ENCODE measurements at places on chromosomes 7 and 10. TPM values are rescaled to one million over a fixed set of nuclear protein-coding genes. Genes with fewer than 3 reads are reported as not detected.

DNA sequence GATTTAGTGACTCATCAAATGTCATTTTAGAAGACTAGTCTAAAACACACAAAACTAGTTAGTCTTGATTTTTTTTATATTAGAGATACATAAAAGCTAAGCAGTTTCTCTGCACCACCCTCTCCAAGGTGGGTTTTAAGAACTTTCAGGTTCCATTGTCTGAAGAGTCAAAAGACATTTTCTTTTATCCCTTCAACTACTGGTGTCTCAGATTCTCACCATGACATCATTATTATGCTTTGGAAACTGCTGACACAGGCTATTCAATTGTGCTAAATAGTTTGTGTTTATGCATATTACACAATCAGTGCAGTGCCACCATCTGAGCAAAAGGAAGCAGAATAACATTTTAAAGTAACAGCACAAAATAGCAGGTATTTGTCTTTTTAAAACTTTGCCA, 52.2 kb downstream of the IGF2BP3 start:
- no peak for DNase-seq

Gene TFR2
- total RNA-seq: 2.4 TPM

Gene HECW1
- total RNA-seq: 4.1 TPM

- DNase-seq: no peak
Observed at GRCh38 chr7:11841657-11842056, 9.7 kb upstream of the THSD7A start.

- no peak for DNase-seq
Observed at GRCh38 chr10:2876032-2876431, 191.3 kb upstream of the PFKP start.

- no peak for DNase-seq
Observed at GRCh38 chr10:31037749-31038148, 6.1 kb upstream of the ZNF438 start.

Gene SPDYE18
- total RNA-seq: not detected

- no peak for DNase-seq
Observed at GRCh38 chr10:57593983-57594573, 673.6 kb downstream of the IPMK start.

Gene SERPINE1
- 152 TPM for total RNA-seq

- no peak for DNase-seq
Observed at GRCh38 chr7:75573477-75574019, 81.4 kb downstream of the SPDYE5 start.

Gene TMEM213
- 4.6 TPM for total RNA-seq

Gene SPDYE5
- total RNA-seq: 4.8 TPM

DNA sequence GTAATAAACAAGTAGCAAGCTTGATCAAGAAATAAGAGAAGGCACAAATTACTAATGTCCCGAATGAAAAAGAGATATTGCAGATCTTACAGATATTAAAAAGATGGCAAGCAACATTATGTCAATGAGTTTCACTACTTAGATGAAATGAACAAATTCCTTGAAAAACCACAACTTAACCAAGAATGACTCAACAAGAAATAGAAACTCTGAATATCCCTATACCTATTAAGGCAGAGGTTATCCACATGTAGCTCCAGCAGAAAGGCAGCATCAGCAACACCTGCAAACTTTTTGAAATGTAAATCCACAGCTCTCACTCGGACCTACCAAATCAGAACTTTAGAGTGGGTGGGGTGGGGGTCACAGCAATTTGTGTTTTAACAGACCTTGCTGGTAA, 33.6 kb downstream of the PDE1C start:
- no peak for DNase-seq

- no peak for DNase-seq
Observed at GRCh38 chr10:78259391-78259790, 225.7 kb downstream of the RPS24 start.

Gene TLX1
- total RNA-seq: 3.4 TPM

Gene OPN1SW
- total RNA-seq: not detected

- no peak for DNase-seq
Observed at GRCh38 chr10:75660823-75661222, 229.4 kb downstream of the LRMDA start.

DNA sequence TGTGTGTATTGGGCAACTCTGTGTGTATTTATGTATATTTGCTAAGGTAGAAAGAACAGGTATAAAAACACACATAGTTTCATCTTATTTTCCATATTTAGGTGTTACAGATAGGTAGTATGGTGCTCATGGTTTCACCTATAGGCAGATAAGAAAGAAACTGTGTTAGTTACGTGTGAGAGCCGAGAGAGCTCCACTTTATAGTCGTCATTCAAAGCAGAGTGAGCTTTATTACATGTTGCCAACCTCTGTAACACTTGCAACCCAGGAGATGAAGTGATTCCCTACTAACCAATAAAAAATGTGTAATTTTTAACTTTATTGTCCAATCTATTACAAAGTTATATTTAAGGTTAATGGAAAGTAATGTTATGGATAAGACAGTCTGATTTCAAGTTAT, 121.3 kb downstream of the AGMO start:
- no peak for DNase-seq

Gene PLAU
- total RNA-seq: 20.5 TPM

DNA sequence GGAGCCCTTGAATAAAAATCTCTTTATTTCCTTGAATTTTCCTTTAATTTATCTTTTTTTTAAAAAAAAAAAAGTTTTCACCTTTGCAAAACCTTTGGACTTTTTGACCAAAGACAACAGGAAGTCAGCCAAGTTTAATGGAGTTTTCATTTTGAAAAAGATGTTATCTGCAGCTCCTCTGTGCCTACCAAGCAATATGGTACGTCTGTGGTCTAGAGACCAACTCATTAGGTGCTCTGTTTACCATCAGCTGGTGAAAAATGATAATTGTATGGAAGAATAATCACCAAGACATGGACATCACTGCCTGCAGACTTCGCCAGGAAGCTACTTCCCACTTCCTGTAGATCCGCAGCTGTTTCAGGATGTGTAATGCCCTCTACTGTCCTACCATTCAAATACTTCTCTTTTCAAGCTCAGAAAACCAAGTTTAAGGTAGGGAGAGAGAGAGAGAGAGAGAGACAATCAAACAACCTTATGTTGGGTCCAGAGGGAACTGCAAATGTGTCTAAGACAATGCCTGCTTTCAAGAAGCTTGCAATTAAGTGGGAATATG, 18.7 kb downstream of the PLXNA4 start:
- DNase-seq: no peak

- no peak for DNase-seq
Observed at GRCh38 chr10:100618091-100618615, 82.4 kb downstream of the HIF1AN start.

DNA sequence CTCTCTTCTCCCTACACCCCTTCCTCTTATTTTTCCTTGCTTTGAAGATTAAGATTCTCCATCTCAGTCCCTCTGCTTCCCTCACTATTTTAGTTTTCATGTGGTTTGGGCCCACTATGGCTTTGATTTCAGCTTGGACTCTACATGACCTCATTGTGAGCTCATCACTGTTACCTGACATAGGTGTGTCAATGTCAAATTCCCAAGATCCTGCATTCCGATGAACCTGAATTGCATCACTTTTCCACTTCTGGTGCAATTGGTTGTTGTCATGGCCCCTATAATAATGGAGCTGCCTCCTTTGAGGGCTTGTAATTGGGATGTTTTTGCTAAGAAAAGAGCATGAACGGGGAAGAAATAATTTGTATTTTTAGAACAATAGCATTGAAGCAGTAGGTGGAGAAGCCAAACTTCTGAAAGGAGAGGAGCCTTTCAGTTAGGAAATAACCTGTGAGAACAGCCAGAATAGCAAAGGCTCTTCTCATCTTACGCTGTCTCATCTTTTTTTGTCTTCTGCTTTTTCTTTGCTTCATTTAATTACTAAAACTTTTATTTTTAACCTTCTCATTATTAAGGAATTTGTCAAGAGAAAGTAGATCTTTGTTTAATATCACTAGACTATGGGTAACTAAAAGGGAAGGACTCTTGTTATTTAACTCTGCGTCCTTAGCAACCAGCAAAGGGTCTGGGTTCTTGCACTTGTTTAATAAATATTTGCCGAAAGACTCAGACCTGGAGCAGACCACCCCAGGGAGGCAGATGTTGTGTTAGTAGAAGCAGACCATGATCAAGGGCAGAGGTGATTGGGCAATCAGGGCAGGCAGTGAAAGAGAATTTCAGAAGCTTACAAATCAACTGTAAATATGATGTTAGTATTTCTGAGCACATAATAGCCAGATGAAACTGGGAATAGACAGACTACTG, 95.4 kb downstream of the TES start:
- no peak for DNase-seq

DNA sequence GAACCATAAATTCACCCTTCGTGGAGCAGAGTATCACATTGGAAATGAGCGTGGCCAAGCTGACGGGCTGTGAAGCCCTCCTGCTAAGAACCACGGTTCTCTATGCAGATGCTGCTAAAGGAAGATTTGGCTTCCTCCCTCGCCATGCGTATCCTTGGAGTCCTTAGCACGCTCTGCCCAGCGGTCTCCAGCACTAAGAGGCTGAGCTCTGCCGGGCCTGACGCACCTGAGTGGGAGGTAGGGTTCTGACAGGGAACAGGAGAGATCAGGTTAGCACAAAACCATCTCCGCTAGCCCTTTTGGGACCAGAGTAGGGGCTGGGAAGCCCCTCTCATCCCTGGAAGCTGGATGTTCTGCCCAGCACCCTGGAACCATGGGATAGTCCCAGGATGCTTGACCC, 225.8 kb downstream of the KCNMA1 start:
- no peak for DNase-seq

GRCh38 chr7:65962033-65962432, 20.0 kb downstream of the GUSB start:
- DNase-seq: no peak

Gene AGR3
- not detected for total RNA-seq

Gene C10orf53
- 1.2 TPM for total RNA-seq

GRCh38 chr10:76398043-76398710, 966.8 kb downstream of the LRMDA start:
- DNase-seq: peak; percentile 34

GRCh38 chr7:157552295-157552993, 215.6 kb downstream of the DNAJB6 start:
- no peak for DNase-seq

Gene PNLIPRP1
- total RNA-seq: 2.9 TPM

DNA sequence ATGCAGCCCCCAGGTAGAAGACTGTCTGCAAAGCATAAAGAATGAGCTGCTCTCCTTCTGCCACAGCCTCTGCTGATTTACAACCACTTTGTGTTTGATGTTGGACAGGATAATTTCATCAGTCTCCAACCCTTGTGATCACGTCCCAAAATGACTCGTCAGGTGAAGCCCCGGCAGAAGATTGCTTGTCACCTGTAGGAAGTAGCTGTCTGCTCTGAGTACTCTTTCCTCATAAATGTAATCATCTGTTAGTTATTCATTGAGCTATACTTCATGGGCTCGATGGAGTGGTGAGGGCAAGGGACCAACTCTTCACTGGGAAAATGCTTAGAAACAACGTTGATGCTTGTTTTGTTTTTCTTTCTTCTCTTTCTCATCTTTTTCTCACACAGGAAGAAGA, 290.9 kb upstream of the SP8 start:
- DNase-seq: no peak

Gene CCDC172
- 2.9 TPM for total RNA-seq

Gene TDRD1
- total RNA-seq: 0.24 TPM

GRCh38 chr7:17234398-17235031, 63.9 kb upstream of the AHR start:
- peak; percentile 94 for DNase-seq

Gene RAB11FIP2
- total RNA-seq: 121 TPM

GRCh38 chr10:98394851-98395440, 20.0 kb downstream of the PYROXD2 start:
- no peak for DNase-seq

Gene ITIH2
- total RNA-seq: not detected

Gene CRYGN
- total RNA-seq: not detected

GRCh38 chr7:29340696-29341095, 146.1 kb downstream of the CHN2 start:
- DNase-seq: no peak

DNA sequence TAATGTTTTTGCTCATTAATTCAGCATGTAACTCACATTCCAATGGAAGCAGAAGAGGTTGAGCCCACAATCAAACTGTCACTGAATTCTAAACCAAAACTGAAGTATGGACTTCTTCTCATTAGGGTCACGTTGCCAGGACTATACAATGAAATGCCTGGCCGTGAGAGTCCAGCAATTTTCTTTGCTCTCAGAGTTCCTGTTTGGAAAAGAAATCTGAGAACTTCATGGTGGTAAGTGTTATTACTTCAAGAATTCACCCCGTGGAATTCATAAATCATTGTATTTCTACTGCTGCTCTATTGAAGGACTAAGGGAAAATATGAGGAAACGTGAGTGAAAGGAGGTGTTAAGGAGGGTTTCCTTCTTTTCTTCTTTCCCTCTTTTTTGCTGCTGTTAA, 441.8 kb upstream of the AKR1E2 start:
- no peak for DNase-seq

Gene CYP2C9
- 18.3 TPM for total RNA-seq

DNA sequence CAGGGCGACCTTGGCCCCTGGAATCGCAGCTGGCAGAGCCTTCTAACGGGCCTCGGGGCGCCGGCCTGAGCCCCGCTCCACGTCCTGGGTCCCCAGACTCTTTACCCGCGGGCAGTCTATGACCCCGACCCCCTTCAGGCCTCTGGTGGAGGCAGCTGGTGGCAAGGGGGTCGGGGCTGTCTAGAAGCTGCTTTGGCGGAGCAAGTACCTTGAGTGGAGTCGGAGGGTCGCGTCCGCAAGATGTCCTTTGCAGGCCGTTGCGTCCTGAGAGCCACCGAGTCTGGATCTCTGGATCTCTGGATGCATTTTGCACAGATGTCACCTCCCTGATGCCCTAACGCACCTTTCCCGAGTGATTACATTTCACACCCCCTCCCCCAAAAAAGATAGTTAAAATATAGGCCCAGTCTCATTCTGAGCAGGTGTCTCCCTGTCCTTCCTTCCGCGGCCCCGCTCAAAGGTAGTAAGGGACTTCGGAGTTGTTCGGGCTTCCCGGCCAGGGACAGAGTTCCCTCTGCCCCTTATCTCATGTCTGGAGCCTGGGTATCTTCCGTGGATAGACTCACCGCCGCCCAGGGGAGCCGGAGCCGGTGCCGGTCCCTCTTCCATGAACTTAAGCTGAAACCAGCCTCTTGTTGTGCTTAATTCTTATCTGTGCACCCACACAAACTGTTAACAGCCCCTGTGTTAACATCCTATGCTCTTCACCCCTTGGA, 457 bp downstream of the ACADSB start:
- DNase-seq: peak; percentile 25

- DNase-seq: no peak
Observed at GRCh38 chr7:47027695-47028240, 554.1 kb downstream of the TNS3 start.

- no peak for DNase-seq
Observed at GRCh38 chr7:80298201-80298600, 163.6 kb downstream of the GNAI1 start.

DNA sequence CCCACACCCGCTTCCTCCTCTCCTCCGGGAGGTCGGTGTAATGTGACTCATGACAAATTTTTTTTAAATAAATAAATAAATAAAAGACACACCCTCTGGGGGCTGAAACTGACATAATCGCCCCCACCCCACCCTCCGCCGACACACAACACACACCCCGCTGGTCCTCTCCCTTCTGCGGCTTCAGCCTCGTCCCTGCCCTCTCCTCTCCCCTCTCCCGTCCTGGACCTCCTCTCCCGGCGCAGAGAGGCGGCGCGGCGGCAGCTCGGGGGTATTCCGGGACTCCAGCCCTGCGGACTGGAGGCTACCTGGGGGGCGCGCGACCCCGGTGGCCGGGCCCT, 686 bp downstream of the ABI1 start:
- peak; percentile 81 for DNase-seq

Measured in umbilical cord (tissue), 2 donors.